ENCODE measurements at places on chromosomes 11 and 22.

- no peak for DNase-seq
Measured at GRCh38 chr11:70541176-70541575, 142.8 kb downstream of the CTTN start.

DNA sequence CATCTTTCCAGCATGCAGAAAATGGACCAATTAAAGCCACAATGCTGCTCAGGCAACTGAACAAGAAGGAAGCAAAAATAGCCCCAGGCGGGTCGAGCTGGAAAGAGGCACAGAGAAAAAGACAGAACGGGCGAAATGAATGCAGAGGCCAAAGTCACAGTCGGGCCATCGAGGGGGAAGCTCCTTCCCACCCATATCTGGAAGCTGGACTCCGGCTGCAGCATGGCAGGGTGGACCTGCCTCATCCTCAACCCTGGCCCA is 58.6 kb upstream of the PRDM11 start:
- DNase-seq, result no peak

- no peak for DNase-seq
Measured at GRCh38 chr11:112961146-112961668, at the start of gene NCAM1. Gene NCAM1 (plus strand): TSS chr11:112961420.

GRCh38 chr22:43110444-43110926 is at the start of gene BIK:
Gene BIK (plus strand): TSS chr22:43110750. CDS start chr22:43124023, 13,273 bp downstream.
- peak; percentile 39 for DNase-seq

DNA sequence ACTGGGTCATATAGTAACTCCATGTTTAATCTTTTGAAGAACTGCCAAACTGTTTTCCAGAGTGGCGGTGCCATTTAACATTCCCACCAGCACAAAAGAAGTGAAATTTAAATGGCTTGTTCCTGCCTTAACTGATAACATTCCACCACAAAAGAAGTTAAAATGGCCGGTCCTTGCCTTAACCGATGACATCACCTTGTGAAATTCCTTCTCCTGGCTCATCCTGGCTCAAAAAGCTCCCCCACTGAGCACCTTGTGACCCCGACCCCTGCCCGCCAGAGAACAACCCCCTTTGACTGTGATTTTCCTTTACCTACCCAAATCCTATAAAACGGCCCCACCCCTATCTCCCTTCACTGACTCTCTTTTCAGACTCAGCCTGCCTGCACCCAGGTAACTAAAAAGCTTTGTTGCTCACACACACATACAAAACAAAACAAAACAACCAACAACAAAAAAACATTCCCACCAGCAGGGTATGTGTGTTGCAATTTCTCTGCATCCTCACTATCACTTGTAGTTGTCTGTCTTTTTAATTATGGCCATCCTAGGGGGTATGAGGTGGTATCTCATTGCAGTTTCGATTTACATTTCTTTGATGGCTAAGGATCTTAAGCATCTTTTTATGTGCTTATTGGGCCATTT is 109.0 kb downstream of the FAR1 start:
- no peak for DNase-seq

All from activated CD4-positive, alpha-beta T cell treated with anti-CD3 and anti-CD28 coated beads for 4 hours (primary cell).